ENCODE measurements at places on chromosomes 11 and 22.
A peak's percentile ranks its signal among the peaks of the same experiment; 100 is the strongest.

- peak; percentile 23 for DNase-seq
Observed at GRCh38 chr11:12007769-12008737, at the start of gene DKK3. Gene DKK3, minus strand, starts transcription at chr11:12008626. Its CDS starts 44 bp downstream, at chr11:12008582.

DNA sequence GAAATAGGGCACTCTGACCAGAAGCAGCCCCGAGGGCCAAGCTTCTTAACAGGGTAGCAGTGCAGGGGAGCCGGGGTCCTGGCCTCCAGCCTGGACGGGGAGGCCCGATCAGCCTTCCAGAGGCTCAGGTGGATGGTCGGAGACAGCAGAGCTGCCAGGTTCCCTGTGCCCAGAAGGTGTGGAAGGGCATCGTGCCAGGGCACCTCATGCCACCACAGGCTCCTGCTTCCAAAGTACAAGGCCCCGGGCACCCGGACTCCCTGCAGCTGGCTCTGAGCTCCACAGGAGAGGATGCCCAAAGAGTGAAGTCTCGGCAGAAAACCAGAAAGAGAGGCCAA is 14.3 kb downstream of the EHD1 start:
- no peak for DNase-seq

DNA sequence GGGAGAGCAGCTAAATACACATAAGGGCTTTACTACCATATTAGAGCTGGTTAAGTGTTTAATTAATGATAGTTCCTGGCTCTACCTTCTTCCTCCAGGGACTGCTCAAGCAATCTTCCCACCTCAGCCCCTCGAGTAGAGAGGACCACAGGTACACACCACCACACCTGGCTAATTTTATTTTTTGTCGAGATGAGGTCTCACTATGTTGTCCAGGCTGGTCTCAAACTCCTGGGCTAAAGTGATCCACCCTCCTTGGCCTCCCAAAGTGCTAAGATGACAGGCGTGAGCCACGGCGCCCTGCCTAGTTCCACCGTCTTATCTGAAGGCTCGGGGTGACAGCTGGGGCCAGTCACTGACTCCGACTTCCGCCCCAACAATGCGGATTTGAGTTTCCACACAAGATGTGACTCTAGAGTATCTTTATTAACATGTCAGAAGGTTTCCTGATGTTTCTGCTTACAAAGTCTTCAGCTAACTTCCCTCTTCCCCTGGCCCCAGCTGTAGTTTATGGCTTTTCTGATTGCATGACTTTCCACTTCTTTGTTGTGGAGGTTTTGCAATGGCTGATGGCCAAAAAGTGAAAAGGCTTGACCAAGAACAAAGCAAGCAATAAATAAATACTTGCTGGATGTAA is 16.8 kb downstream of the TPST2 start:
- no peak for DNase-seq

DNA sequence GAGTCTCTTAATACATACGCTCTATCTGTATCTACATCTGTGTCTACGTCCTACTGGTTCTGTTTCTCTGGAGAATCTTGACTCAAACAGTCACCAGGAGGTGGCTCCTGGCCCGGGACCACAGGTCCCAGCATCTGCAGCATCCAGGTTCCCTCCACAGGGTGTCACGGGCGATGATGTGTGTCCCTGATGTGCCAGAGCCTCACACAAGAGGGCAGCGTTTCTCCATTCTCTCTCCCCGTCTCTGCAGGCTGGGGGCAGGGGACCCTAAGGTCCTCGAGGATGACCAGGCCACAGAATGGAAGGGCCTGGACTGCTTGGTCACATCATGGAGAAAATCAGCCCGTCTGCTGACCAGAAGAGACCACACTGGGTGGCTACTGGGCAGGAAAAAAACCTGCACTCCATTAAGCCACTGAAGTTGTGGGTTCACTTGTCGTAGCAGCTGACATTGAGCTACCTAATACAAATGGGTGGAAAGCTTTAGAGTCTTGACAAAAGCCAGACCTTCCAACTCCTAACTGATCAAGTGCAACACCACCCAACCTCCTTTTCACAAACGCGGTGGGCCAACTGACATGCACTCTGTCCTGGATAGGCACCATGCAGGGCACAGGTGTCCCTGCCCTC is 392.5 kb downstream of the CTTN start:
- DNase-seq: no peak

DNA sequence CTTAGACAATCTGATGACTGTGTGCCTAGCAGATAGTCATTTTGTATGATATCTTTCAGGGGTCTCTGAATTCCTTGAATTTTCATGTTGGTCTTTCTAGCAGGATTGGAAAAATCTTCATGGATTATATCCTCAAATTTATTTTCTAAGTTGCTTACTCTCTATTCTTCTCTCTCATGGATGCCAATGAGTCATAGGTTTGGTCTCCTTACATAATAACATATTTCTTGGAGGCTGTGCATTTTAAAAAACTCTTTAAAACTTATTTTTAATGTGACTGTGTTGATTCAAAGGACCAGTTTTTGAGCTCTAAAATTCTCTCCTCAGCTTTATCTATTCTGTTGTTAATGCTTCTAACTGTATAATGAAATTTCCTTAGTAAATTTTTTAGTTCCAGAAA is 198.7 kb downstream of the AASDHPPT start:
- DNase-seq: no peak

DNA sequence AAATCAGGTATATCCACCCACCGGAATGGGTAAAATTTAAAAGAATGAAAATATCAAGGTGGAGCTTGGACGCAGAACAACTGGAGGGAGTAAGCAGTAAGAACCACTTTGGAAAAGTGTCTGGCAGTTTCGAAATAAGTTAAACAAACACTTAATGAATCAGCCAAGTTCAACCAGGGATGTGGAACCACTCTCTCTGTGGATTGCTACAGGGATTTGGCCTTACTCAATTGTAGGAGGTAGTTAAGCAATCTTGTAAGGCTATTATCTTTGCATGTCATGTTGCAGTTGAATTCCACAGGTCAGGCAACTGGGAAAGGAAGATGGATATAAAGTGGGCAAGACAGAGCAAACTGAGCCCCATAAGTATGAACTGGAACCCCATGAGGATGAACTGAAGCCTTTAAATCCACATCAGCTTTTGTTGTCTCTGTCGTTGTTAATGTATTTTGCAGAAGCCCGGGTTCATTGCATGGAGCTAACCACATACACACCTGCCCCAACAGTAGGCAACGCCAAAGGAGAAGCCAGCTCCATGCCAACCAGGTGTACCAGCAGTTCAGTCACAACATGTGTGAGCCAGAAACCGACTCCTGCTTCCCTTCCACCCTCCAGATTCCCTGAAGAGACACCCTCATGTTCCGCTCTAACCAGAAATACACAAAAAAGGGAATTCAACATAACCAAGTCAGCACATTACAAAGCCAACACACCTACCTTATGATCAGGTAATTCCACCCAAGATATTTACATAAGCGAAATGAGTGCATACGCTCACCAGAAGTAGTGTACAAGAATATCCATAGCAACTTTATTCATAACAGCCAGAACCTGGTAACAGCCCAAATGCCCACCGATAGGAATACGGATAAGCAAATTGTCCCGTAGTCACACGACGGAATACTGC is 8.0 kb upstream of the SLC43A3 start:
- no peak for DNase-seq

DNA sequence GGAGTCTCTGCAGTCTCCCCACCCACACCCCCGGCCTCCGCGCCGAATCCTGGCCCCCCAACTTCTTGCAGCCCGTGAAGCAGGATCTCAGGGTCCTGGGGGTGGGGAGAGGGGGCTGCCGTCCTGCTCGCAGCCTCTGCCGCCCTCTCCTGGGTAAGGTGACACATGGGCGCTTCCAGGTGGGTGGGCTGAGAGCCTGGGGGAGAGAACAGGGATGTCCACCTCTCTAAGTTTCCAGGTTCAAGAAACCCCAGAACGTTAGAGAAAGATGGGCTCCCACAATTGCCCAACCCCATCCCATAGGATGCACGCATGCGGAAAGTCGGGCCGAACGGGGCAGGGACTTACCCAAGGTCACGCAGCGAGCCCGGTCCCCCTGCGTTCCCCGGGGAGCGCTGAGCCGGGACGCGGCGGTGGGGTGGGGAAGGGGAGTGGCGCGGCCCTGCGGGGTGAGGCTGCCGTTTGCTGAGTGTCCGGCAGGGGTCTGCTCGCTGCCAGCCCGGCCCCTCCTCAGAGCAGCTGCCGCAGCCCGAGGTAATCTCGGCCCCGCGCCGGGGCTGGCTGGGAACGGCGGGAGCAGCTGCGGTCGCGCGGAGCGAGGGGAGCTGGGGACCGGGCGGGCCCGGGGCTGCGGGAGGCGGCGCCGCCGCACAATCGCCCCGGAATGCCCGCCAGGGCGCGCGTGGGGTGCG is 705 bp upstream of the CAPN1 start:
- peak; percentile 82 for DNase-seq

- no peak for DNase-seq
Observed at GRCh38 chr11:72045849-72046248, 34.5 kb downstream of the NUMA1 start.

DNA sequence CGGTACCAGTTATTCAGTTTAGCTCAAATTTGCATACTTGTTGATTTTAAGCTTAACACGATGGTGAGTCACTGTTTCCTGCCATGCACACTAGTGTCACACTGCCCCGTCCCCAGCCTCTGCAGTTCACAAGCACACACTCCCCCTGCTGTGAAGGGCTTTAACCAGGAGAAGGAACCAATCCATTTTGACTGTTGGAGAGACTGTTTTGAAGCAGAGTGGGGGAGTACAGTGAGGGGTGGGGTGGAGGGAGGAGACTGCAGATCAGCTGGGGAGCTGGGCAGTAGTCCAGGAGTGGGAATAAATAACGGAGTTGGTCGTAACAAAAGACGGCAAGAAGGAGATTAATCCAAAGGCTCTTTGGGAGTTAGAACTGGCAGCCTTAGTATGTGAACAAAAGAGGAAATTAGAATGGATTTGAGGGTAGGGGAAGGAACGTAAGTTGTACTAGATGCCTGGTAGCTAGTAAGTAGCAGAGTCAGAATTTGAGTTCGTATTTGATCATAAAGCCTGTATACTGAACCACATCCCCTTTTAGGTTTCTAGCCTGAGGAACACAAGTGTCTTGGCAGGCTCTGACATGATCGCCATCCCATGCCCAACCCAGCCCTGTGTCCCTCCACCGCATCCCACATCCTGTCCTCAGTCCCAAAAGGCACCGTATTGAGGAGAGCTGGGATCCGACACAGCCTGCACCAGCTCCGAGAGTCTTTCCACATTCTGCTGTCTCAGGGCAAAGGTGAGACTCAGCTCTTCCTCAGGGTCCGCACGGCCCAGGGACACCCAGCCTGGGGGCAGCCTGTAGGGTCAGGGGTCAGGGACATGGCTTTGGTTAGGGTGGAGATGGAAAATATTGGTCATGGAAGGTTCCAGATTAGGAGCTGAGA is 862 bp downstream of the TPP1 start:
- no peak for DNase-seq

DNA sequence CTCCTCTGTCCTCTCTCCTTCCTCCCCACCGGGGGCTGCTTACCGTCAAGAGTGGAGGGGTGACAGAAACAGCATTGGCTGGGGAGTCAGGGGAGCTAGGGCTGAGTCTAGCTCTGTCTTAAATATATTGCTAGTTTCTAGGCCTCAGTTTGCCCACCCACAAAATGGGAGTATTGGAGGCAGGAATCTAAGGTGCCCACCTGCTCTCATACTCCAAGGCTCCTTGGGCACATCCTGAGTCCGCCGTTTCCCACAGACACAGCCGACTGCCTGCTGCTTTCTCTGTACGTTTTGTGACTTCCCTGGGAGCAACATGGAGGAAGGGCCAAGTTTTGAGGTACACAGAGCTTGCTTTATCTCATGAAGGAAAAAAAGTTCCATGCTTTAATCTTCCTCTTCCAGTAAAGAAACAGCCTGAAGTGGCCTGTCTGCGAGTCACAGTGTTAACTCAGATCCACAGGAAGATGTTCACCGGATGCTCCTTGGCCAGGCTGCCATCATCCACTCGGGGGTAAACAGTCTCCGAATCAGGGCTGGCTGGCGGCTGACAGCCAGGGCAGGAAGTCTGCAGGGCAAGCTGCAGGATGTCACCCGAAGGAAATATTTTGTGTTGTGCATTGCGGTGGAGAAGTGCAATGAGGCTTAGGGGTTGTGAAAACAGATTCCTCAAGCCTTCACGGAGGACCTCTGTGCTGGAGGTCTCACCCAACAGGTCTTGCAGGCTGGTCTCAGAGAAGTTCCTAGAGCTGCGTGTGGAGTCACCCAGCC is 11.0 kb upstream of the CERK start:
- DNase-seq: no peak

GRCh38 chr11:118609380-118610224 is 2.2 kb downstream of the PHLDB1 start:
- no peak for DNase-seq

- no peak for DNase-seq
Observed at GRCh38 chr11:14677146-14677545, 33.5 kb downstream of the PDE3B start.

DNA sequence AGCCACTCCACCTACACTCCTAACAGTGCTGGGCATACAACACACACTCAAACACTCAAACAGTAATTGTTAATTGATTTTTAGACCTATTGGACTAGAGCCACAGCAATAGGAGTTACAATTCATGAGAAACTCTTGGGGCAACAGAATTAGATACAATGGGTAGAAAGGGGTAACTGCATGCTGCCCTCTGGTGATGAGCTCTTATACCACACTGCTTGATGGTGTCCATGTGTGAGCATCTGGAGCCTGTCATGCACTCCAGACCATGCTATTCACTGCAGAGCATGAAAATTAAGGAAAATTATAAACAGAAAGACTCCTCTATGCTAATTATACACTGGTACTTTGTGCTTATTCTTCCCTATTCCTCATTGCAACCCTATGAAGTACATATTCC is 975.5 kb upstream of the CCDC90B start:
- peak; percentile 46 for DNase-seq

DNA sequence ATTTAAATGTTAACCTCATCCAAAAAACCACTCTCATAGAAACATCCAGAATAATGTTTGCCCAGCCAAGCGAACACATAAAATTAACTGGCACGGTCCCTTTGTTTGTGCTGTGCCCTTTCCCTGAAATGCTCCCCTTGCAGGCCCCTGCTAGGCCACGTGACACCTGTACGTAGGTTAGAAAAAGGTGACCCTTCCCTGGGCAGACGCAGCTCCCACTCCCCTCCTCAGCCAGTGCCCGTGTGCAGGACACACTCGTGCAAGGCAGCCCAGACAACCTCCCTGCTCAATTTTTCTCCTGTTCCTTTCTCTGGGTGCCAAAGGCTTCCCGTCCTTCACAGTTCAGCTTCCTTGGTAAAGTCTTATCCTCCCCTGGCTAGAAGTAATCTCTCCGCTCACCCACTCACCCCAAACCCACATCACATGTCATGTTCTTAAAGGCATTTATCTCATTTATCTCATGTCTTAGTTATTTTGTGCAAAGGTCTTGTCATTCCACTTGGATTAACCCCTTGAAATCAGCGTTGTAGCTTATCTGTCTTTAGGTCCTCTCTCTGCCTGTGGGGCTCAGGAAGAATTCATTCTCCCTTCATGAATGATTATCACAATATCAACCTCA is 20.7 kb downstream of the FAM83F start:
- DNase-seq: no peak

DNA sequence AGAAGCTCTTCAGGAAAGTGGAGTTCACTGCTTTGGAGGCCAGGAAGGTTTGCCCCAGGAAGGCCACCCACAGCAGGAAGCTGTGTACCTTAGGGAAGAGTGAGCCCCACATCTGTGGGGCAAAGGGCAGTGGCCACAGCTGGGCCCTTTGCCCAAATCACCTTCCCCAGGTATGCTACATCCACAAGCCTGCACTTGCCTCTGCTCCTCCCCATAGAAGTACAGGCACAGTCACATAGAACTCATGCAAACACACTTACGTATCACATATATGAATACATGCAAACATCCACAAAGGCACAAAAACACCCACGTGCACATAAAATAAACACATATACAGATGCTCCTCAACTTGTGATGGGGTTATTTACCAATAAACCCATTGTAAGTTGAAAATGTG is 2.1 kb downstream of the TRIM29 start:
- no peak for DNase-seq

- DNase-seq: no peak
Observed at GRCh38 chr11:81492923-81493445, 1240.7 kb downstream of the FAM181B start.
